ENCODE measurements at places on chromosomes 12 and 14.

- DNase-seq = no peak
These were observed 1.8 kb upstream of the TM9SF1 start for GRCh38 chr14:24197056-24197450.

- no peak for DNase-seq
These were observed 11.1 kb upstream of the GPX2 start for GRCh38 chr14:64953661-64954060.

GRCh38 chr12:86137936-86138335 lies 118.3 kb downstream of the MGAT4C start:
- DNase-seq = no peak

GRCh38 chr14:59202031-59202430 lies 13.6 kb downstream of the DAAM1 start:
- DNase-seq = no peak

GRCh38 chr14:37616853-37617252 lies 21.4 kb downstream of the TTC6 start:
- no peak for DNase-seq

DNA sequence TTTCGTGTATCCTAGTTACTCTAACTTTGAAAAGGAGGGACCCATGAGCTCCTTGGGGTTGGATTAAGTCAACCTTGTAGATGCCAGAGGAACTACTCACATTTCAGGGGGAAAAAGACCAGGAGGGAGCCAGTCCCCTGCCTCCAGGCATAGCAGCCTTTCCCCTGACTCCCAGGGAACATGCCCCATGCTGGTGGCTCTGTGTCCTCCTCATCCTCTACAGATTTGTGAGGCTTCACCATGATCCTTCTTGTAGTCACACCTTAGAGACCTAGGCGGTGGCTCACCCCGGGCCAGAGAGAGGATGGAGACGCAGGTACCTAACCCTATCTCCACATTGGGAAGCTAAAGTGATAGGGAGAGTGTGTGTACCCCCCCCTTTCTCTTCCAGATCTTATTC lies 16.0 kb upstream of the PPP1R1A start:
- DNase-seq = no peak

GRCh38 chr12:102513739-102514138 lies 33.4 kb upstream of the IGF1 start:
- no peak for DNase-seq

- DNase-seq = no peak
These were observed 14.7 kb upstream of the DHRS4 start for GRCh38 chr14:23938823-23939222.

DNA sequence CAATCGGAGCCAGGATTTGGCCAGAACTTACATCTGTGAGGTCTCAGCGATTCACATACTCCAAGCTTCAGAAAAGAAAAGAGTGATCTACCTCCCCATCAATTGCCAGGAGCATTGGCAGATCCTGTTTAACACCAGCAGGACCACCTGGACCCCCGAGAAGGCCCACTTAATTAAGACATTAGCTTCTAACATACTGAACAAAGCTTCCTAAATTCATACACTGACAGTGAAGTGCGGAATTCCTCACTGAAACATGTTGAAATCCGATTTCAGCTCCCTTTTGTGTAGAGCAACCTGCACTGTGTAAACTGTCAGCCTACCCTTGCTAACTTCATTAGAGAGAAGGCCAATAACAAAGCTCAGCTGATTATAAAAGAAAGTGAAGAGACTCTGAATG lies 274.0 kb downstream of the NOVA1 start:
- no peak for DNase-seq

DNA sequence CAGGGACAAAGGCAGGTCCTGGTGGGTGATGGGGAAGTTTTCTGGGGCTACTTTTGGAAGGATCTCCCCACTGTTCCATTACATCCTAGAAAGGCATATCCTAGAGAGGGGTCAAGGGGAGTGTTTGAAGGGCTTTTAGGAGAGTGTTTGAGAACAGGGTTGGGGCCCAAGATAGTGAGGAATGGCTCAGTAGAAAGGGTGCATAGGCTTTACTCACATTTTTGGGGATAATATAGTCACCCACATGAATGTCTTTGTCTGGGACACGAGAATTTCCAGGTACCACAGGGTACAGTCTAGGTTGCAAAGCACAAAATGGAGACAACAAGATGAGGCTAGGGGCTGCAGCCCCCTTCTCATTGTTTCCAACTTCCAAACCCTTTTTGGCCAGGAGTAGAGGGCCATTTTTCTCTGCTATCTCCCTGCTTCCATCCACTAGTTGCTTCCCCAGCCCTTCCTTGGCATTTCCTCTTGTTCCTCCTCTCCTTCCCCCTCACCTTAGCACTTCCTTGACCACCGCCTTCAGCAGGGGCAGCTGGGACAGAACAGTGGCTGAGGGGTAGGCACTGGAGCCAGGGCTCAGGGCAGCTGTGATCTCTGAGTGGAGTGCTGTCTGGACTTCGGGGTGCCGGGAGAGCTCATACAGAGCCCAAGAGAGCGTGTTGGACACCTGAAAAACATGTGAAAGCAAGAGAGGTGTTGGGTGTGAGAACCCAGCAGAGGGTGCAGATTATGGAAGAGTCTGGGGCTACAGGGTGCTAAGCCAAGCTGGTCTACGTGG lies 2.8 kb downstream of the CYP27B1 start:
- no peak for DNase-seq

GRCh38 chr12:52082988-52083637 lies 3.6 kb downstream of the SMIM41 start:
- peak; percentile 92 for DNase-seq

- DNase-seq = no peak
These were observed 26.6 kb downstream of the TRAFD1 start for GRCh38 chr12:112151766-112152541.

- DNase-seq = no peak
These were observed 20.6 kb downstream of the ATF1 start for GRCh38 chr12:50784501-50784900.

DNA sequence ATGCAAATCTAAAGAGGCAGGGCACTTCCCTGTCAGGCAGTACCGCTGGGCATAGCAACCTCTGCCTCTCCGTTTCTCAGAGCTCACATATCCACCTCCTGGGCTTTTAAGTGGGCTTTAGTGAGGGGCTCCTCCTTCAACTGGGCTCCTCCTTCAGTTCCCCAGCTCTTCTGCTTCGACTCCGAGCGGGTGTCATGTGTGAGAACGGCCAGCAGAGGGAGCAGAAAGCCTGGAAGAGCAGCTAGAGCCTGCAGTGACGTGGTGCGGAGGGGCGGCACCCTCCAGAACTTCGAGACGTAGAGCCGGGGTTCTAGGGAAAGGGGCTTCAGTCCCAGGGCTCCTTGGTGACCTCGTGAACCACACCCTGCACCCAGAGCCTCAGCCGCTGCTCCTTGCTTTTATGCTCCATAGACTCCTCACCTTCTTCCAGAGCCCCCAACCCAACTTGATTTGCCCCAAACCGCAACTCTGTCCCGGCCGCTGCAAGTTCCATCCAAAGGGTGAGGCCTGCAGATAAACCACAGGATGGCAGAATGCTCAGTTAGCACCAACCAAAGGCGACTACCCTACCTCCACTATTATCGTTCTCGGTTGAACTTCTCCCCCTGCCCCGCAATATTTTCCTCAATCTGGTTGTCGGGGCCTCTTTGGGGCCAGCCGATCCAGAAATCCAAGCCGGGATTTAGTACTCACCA lies 383 bp upstream of the GLI1 start:
- DNase-seq = peak; percentile 89

DNA sequence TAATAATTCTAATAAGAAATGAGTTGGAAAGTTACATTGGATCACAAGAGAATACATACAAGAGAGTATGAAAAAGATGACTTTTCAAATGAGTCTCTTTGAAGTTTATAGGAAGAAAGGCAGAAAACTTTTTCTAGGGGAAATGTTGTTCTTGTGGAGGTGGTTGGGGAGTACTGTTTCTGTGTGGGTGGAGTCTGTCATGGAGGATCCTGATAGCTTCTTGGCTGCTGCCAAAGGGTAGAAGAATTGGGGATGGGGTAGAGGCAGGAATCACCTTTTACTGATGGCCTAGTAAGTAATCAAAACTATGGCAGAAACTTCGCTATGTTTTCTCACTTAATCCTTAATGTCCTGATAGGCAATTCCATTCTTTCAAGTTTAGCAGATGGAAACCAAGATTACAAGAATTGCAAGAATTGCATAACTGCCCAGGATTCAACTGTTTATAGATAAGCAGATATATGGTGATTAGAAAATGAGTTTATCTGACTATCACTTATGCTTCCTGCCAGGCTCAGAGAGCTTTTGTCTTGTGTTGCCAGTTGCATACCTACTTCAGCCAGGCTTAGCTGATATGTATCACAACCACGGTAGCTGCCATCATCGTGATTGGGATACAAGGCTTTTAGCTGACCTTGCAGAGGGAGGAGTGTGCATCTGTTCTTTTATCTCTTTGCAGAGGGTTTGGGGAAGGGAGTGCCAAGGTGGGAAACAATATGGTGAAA lies 463.9 kb downstream of the TMTC2 start:
- DNase-seq = no peak

GRCh38 chr14:34678306-34678705 lies 36.1 kb downstream of the CFL2 start:
- DNase-seq = no peak

DNA sequence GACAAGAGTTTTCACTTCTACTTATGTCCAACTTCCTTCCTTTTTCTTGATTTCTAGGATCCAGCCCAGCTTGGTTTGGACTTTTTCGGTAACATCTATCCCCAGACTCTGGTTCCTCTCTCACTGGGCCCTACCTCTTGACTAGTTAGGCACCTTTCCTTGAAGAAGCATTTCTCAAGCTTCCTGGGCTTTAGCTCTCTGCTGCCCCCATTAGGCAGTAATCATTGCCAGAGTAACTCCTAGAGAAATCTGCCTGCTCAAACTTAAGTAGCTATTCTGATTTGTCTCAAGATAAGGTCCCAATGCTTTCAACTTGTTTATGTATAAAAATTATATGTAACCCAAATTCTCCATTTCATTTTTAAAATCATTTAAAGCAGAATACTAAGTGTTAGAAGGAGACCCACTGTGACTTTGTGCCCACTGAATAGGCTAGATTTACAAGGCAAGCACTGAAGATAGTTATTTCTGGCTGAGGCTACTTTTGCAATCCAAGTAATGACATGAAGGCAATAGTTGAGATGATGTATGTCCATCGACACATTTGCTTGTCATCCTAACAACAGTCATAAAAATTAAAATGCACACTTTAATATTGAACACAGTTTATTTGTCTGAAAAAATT lies 275.0 kb upstream of the G2E3 start:
- DNase-seq = no peak

GRCh38 chr12:20436316-20436715 lies 68.0 kb downstream of the PDE3A start:
- DNase-seq = no peak

- no peak for DNase-seq
These were observed 77.5 kb downstream of the PELI2 start for GRCh38 chr14:56195704-56196103.

GRCh38 chr12:109711596-109712461 lies 1.8 kb upstream of the FAM222A start:
- DNase-seq = no peak

DNA sequence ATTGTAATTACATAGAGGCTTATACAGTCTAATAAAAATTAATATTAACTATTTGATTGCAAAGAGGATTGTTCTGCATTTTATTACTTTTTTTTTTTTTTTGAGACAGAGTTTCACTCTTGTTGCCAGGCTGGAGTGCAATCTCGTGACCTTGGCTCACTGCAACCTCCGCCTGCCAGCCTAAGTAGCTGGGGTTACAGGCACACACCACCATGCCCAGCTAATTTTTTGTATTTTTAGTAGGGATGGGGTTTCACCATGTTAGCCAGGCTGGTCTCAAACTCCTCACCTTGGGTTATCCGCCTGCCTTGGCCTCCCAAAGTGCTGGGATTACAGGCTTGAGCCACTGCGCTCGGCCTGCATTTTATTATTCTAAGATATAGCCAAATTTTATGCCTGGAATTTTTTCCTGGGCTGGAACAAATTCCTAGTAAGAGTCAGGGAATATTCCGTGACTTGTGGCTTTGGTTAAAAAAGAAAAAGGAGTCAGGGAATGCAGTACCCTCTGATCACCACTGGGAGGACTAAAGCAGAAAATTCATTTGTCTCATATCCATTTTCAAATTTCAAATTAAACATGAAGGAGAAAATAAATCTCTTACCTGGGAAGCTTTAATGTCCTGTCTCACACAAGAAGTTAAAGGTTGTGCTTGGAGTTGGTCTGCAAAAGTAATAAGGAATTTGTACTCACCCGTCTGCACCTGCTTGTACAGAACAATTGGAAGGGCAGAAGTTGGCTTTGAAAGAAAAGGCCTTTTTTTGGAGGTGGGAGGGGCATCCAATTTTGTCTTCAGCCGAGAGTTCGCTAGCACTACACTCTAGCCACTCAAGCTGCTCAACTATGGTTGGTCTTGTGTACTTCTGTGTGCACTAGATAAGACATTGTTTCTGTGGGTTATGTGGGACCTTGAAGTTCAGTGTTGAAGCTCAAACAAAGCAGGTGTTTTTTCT lies 8.7 kb downstream of the MARK3 start:
- no peak for DNase-seq

GRCh38 chr12:80413462-80413861 lies 30.6 kb upstream of the PTPRQ start:
- DNase-seq = no peak

DNA sequence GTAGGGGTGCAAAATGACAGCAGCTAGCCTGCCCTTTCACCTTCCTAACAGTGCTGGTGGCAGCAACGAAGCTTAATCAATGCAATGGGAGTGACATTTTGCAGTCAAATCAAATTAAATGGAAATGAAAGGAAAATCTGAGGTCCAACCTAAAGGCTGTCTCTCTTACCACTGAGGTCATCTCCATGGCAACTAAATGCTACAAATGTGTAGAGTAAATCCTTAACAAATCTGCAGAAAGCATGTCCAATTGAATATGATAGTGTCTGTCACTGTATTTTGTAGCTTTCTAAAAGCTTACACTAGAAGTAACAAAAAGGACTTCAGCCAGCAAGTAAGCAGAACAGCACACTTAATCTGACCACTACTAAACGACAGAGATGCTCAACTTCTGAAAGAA lies 488.8 kb downstream of the BCAT1 start:
- DNase-seq = no peak

GRCh38 chr12:56221232-56221756 lies 428 bp downstream of the RNF41 start:
- DNase-seq = no peak

DNA sequence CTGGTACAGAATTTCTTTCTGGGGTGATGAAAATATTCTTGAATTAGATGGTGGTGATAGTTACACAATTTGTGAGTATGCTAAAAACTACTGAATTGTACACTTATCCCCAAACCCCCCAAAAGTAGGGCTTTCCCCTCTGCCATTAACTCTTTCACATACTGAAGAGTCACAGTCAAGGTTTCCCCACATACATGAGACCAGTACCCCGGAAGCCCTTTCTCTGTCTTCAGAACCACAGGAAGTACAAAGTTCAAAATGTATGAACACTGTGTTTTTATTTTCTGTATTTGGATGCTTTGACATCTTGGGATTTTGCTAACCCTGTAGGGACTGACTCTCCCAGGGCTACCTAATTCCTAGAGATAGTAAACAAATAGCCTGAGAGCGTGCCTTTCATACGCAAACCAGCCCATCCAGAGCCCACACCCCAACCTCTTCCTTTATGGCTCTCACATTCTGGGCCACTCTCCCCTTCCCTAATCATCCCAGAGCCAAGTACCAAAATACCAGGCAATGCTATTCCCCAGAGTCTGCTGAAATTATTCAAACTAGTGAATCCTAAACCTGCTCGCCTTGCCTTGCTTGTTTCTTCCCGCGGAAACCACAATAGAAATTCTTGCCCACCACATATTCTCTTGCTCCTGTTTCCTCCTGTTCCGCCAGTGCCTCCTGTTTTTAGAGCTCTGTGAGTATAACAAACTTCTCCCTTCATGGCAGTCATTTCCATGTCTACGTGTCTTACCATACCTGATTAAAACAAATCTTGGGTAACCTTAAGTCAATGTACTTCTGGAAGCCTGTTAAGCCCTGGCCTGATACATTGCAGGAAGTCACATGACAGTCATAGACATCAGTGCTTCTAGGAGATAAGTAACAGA lies 524.8 kb downstream of the FUT8 start:
- DNase-seq = no peak
